Stimulated activated CD8-positive, alpha-beta memory T cell treated with anti-CD3 and anti-CD28 coated beads, Interleukin-4, amount 100 ng/mL, for 1 hour (primary cell): ENCODE measurements at places on chromosomes 1 and 21.

- DNase-seq = no peak
Observed at GRCh38 chr1:241456743-241457142, 62.8 kb downstream of the FH start.

- no peak for DNase-seq
Observed at GRCh38 chr1:20445956-20446355, 40.1 kb downstream of the CAMK2N1 start.

DNA sequence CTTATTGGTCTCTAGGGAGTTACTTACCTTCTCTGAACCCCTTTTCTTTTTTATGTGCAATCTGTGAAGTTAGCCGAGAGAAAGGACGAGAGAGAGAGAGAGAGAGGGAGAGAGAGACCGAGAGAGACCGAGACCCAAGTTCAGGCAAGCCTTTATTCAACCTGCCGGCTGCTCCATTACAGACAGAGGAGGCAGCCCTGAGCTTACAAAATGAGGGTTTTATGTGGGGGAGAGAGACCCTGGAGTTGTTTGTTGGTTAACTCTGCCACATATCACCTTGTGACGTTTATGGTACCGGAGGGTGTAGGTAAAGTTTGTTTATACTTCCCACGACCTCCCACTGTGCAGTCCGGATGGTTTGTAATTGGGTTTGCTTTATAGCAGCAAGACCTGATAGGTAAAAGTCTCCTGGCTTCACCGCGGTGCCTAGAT is 1.5 kb upstream of the MCOLN3 start:
- DNase-seq = no peak

DNA sequence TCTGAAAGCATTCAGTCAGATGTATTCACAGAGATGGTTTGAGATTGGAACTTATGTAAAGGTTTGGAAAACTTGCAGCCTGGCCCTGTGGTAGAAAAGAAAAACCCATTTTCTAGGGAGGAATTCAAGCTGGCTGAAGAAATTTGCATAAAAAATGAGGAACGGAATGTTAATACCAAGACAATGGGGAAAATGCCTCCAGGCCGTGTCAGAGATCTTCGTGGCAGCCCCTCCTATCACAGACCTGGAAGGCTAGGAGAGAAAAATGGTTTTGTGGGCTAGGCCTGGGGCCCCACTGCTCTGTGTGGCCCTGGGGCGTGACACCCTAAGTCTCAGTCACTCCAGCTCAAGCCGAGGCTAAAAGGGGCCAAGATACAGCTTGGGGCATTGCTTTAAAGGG is 26.7 kb downstream of the NME7 start:
- no peak for DNase-seq

- DNase-seq = no peak
Observed at GRCh38 chr1:15220024-15220392, 27.0 kb upstream of the FHAD1 start.

DNA sequence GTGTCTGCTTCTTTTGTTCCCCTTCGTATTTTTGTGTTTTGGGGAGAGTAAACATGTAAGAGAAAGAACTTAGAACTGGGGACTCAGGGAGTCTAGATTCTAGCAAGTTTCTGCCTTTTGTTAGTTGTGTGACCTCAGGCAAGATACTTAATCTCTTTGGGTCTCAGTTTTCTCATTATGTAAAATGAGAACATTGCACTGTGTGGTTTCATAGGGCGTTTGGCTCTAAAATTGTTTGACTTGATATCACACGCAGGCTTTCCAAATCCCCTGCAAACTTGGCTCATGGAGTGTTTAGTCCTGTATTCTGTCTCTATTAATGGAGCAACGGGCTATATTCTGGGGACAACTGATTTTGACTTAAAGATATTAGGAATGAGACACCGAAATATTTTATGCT is 57.7 kb downstream of the NTNG1 start:
- no peak for DNase-seq

DNA sequence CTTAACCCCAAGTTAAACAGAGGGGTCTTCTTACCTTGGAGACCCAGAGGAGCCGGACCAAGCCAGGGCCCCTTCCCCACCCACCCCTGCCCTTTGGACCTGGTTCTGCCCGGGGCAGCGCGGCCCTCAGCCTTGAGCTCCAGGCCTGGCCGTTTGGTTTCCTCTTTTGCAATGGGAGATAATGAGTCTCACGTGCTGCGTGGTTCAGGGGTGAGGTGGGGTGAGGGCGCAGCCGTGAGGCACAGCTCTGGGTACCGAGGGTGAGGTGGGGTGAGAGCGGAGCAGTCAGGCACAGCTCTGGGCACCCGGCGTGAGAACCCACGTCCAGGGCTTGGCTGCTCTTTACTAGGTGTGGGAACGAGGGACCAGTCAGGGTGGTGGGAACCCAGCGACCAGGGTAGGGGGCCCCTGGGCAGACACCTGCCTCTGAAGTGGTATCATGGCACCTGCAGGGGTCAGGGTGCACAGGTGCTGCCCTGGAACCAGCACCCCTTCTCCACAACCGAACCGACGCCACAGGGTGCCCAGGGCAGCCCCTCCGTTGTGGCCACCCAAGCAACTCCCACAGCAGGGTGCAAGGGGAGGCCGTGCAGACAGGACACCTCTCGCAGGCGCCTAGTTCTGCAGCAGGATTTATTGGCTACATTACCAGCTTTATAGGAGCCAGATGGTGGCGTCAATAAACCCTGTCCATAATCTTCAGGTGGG is 182.2 kb downstream of the PRDM16 start:
- DNase-seq = no peak

- no peak for DNase-seq
Observed at GRCh38 chr1:174799136-174799479, 200.6 kb upstream of the CACYBP start.

- DNase-seq = no peak
Observed at GRCh38 chr1:115363171-115363570, 25.1 kb upstream of the NGF start.

DNA sequence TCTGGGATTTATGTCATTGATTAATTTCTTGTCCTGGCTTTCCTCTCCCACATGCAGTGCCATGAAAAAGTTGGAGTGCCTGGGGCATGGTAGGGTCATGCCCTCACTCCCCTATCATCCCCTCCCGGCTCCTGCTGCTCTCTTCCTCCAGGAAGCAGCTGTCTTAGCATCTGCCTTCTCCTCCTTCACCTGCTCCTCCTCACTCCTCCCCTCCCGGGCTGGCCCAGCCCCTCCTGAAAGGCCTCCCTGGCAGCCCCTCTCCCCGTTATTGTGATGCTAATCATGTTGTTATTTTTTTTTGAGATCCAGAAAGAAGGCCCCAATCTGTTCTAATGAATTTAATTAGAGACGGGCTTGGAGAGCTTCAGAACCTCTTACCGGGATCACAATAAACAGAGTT is 36.3 kb upstream of the NFASC start:
- no peak for DNase-seq

- DNase-seq = no peak
Observed at GRCh38 chr1:213295860-213296259, 244.8 kb downstream of the RPS6KC1 start.

DNA sequence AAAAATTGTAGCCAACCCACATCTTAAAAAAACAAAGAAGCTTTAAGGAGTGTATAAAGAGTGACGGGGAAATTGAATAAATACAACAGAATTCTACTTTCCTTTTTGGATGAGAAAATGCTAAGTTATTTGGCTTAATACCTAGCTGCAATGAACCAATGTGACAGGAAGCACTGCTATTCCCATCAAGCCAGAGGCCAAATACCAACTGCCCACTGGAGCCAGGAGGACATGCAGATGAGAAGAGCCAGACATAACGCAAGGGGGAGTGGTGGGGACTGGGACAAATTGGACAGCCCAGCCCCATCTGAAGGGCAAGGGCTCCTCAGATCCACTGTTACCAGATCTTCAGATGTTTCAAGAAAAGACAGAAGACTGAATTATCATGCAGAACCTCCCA is 25.7 kb downstream of the DNAJC11 start:
- no peak for DNase-seq

DNA sequence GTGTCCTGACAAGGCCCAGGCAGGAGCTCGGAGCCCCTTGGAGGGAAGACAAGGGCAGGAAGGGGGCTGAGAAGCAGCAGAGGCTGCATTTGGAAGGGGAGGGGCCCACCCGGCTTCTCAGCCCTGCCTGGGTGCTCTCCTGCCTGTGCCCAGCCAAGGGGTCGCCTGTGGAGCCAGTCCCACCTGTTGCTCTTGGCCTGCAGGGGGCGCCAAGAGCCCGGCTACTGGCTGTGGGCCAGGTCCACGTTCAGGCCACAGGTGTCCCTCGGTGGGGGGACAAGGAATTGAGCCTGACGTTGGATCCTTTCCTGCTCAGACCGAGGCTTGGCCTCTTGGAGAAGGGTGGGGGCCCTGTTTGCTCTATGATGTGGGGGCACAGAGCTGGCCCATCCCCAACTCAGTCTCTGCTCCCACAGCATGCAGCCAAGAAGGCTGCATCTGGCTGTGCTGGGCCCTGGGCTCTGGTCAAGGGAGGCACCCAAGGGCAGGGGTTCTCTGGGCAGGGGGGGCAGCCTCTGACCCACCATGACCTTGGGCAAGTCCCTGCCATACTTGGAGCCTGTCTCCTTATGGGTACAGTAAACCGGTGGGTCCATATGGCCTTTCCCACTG is 10.9 kb downstream of the WNT4 start:
- no peak for DNase-seq

DNA sequence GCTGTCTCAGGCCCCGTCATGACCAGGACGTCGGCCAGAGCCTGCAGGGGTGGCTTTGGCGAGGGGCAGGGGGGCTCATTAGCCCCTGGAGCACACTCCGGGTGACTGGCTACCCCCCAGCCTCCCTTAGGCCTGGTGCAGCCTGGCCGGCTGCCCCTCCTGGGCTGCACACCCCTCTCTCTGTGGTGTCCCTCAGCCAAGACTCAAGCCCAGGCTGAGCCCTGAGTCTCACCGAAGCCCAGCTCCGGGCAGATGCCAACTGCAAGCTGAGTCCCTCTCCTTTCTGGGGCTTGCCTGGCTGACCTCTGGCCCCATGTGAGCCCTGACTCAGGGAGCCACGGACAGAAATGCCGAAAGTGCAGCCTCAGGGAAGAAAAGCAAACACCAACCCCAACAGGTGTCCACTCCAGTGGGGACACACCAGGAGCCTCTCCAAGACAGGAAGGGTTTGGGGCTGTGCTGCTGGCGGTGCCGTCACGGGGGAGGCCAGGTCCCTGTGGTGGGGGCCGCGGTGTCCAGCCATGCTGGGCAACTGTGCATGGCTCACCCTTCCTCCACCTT is 5.3 kb upstream of the IBA57 start:
- no peak for DNase-seq

- no peak for DNase-seq
Observed at GRCh38 chr1:237877631-237878030, 13.1 kb downstream of the ZP4 start.

GRCh38 chr1:211621447-211622198 is 42.7 kb upstream of the SLC30A1 start:
- DNase-seq = no peak

DNA sequence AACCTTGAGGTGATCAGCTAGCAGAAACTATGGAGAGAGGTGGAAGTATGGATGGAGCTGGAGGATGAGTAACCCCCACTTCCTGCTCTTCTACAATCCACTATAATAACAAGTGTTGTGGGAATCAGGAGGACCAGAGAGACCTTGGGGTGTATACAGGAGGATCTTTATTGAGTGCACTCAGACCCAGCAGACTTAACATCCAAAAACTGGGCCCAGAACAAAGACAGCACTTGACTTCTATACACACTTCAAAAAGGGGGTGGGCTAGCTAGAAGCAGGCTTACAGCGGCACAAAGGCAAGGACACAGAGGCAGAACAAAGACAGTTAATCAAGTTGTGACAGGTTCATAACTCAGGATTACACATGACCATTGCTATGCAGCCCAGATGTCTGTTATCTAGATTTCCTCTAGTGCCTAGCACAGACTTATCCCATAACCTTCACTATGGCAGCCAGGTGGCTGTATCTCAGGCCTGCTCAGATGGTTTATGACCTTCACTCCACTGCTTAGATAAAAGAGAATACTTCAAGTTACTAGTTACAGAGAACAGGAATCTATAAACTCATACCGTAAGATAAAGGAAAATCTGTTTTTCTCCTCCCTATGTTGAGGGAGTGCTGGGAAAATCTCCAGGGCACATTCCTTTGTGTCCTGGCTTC is 36.1 kb upstream of the PADI2 start:
- no peak for DNase-seq
